ENCODE measurements at places on chromosomes 5 and 9.

DNA sequence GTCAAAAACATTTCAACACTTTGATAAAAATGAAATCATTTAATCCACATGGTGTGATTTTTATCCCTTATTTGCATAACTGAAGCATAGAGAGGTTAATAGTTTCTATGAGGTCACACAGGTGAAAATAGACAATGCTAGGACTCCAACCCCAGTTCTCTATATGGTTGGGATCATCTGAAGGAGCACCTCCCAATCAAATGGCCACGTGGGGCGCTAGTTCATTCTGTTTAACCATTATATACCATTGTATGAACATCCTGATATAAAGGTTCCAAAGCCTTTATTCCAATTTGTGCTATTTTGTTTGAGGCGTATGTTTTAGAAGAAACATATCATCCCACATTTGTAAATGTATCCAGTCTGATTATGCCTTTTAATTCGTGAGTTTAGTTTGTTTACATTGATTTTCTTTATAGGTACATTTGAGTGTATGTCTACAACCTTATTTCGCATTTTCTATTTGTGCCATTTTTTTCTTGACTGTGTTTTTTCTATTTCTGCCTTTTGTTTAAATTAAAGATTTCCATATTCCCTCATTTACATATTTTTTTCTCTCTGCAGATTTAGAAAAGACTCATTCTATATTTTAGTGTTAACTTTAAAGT, 1092.0 kb downstream of the MAT2B start:
- DNase-seq = peak; percentile 15

DNA sequence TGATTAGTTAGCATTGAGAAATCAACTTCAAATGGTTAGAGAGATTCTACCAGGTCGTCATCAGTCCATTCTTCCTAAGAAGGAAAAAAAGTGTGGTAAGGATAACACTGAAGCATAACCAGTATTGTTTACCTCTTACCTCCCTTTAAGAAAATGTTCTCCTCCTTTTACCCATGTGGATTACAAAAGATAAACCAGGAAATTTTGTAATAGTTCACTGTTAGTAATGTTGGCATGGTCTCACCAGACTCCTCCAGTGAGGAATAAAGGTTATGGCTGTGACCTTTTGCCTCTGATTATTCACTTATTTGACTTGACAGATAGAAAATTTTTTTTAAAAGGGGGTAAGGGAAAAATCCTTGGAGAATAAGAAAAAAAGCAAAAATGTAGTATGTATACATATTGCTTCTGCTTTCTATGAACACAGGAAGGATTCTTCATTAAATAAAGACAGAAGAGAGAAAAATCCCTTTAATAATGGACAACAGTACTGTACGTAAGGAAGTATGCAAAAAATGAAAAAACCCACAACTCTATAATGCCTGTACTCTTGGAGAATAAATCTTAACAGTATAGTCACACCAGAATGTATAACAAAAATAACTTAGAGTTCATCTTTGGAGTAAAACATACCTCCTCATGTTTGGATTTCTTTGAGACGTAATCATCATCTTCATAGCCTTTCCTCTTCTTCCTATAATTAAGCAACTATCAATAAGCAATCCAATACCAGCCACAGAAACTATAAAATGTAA, 18.1 kb downstream of the CCNH start:
- no peak for DNase-seq

DNA sequence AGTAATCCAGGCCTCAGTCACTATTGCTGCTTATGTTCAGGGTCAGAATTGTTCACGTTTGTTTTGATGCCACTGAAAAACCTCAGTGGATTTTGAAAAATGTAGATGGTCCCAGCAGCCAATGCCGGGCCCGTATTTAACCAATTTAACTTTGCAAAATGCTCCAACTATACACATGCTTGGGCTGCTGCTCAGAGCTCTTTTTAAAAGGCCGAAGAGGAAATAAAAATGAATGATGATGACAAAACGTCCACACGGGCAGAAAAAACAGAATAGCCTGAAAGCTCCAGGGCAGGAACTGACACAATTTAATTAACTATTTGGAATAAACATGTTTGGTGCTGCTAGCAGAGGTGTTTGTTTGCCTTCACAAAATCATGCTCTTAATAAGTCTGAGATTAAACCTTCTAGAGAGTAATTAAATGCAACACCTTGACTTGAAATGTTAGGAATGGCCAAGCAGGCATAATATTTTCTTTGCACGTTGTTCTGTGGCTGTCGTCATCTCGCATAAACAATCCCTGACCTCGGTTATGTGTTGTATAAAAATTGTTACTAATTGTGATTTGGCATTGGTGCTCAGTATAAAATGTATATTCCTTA, 152.7 kb downstream of the SLIT3 start:
- DNase-seq = no peak

GRCh38 chr5:163944738-163945137, 439.3 kb downstream of the MAT2B start:
- DNase-seq = no peak

GRCh38 chr9:26904070-26904469, 11.5 kb upstream of the CAAP1 start:
- no peak for DNase-seq

- no peak for DNase-seq
Measured at GRCh38 chr9:123169926-123170325, 98.5 kb downstream of the STRBP start.

- DNase-seq = no peak
Measured at GRCh38 chr5:30768056-30768690, 425.3 kb upstream of the CDH6 start.

DNA sequence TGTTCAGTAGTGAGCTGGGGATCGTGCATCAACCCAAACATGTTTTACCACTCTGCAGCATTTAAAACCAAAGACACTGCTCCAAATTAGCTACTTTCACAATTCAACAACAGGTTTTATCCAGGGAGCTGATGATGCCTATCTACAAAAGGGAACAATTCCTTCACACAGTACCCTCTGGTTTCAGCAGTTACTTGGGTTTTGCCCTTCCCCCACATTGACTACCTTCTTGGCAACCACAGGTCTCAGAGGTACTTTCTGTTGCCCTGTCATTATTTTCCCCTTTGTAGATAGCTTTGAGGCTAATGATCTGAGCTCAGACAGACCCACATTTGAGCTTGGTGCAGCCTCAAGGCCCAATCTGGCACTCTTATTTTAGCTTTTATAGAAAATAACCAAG, 96.1 kb downstream of the WDR41 start:
- DNase-seq = no peak

DNA sequence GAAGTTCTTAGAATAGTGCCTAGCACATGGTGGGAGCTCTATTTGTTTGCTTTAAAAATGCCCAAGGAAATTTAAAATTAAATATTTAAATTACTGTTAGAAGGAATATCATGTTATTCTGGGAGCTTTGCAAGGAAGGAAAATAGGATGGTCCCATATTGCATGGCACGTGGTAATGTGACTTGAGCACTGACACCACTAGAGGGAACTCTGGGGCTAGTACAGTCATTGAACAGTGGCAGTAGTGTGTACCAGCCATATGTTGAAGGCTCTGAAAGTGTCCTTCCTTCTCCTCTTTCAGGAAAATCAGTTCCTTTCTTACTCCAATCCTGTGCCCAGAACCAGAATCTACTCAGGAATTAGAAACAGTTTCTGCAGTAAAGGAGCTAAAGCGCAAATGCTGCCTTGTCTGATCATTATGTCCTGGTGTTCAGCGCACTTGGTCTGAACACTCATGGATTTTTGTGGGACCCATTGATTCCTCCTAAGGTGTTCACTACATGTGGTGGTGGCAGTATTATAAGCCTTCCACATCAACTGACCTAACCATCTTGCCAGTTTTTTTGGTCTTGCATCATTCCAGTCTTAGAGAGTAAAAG, 54.1 kb downstream of the GDA start:
- peak; percentile 15 for DNase-seq

DNA sequence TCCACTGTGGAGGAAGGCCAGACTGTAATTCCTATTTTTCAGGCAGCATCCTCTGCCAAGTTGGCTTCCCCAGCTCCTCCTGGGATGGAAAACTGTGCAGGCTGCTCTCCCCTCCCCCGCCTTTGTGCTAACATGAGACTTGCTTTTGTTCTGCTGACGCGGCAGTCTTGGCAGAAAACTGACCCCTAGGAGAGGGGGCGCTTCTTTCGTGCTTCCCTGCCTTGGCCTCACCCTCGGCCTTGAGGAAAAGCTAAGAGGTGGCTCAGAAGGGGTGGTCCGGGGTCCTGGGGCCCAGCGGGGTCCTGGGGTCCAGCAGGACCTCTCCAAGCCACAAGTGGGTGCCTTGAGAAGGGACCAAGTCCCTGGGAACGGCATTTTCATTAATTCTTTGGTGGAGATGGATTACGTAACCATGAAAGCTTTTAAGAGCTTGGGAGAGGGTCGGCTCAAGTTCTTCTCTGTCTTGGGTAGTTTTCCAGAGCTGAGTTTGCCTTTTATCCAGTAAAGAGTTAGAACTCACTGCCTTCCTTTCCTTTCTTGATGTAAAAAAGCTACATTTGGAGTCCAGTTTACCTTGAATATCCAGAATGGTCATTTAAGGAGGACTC, 51.0 kb downstream of the SH3PXD2B start:
- DNase-seq = peak; percentile 59

- DNase-seq = no peak
Measured at GRCh38 chr9:5388026-5388819, 48.5 kb upstream of the RLN1 start.

DNA sequence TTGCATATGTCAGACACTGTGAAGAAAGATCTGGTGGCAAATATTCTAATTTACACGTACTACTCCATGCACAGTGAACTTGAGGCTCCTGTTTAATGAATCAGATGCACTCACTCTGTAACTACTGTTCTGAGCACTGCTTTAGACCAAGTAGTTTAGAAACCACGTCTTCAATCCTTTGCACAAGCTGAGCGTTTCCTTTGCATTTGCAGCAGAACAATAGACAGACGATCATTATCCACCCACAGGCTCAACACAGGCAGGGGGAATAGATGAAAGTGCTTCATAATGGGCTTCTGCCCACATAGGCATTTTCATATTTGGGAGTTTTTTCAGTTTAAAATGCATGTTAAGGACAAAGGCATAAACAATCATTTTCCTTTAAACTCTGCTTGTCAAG, 423.3 kb upstream of the ADAMTS16 start:
- DNase-seq = no peak

GRCh38 chr9:88741335-88741734, 206.4 kb downstream of the NXNL2 start:
- DNase-seq = no peak

DNA sequence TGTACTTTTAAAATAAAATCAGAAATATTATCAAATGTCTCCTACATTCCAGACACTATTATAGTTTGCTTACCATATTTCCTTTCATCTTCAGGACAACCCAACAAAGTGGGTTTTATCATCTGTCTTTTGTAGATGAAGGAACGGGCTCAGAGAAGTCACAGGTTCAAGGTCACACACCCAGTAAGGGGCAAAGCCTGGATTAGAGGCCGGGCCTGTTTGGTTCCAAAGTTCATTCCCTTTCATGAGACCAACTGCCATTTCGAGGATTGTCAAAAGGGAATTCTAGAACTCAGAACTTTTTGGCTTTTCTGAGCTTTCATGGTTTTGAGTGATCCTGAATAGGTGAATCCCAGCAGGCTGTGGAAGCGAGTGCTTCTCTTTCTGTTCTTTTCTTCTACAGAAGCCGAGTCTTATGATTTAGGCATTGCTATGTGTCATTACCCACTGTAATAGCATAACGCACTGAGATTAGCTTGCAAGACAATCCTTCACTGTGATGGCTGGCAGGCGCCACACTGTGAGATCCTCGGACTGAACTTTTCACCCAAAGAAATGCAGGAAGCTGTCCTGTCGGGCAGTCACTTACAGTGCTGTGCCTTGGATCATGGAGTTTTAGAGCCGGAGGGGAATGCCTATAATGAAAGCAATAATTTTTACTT, 43.8 kb upstream of the ANKH start:
- no peak for DNase-seq
